ENCODE measurements at places on chromosomes 7 and 10. TPM values are rescaled to one million over a fixed set of nuclear protein-coding genes. Genes with fewer than 3 reads are reported as not detected.

The PPP1R3C gene
- total RNA-seq: 0.21 TPM

The BHLHA15 gene
- total RNA-seq: 0.72 TPM

The UFSP1 gene
- 4.5 TPM for total RNA-seq

The HUS1 gene
- 32.3 TPM for total RNA-seq

The DIP2C gene
- total RNA-seq: 1.9 TPM

The HYAL4 gene
- not detected for total RNA-seq

The STK31 gene
- 0.17 TPM for total RNA-seq

The SPDYE8 gene
- total RNA-seq: not detected

The COBL gene
- total RNA-seq: not detected
